ENCODE measurements at places on chromosomes 13 and 19. TPM values are rescaled to one million over a fixed set of nuclear protein-coding genes. Genes with fewer than 3 reads are reported as not detected.
A peak's percentile ranks its signal among the peaks of the same experiment; 100 is the strongest.

CD79A gene
- 4.0 TPM for total RNA-seq

- H3K4me1 ChIP-seq: no peaks in the 10 kb centered on the region
- H3K36me3 ChIP-seq: no peaks in the 10 kb centered on the region
- no peak overlapping the region for H3K4me3 ChIP-seq
- H3K27ac ChIP-seq: no peak overlapping the region
- no peak for DNase-seq
Measured at GRCh38 chr13:90797335-90797734, 550.2 kb upstream of the MIR17HG start.

MISP gene
- not detected for total RNA-seq

C19orf81 gene
- total RNA-seq: 0.70 TPM

DNA sequence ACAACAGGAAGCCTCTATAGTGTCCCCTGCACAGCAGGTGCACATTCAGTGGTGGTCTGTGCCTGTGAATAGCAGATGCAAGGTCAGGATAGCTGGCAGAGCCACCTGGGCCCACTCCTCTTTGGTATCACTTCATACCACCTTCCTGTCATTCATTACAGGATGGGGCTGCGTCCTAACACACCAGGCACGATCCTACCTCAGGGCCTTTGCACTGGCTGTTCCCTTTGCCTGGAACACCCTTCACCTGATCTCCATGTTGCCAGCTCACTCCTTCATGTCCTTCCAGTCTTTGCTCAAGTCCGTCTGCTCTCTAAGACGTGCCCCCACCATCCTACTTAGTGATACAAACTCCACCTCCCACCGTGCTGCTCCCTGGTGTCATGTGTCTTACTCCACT is 4.6 kb upstream of the LPAR2 start:
- H3K27ac ChIP-seq: peak overlapping the region; percentile 30
- H3K4me3 ChIP-seq: no peak overlapping the region
- DNase-seq: no peak
- no peaks in the 10 kb centered on the region for H3K27me3 ChIP-seq
- H3K36me3 ChIP-seq: peaks cover 48% of the 10 kb centered on the region
- H3K4me1 ChIP-seq: peaks cover 20% of the 10 kb centered on the region

CGB8 gene
- not detected for total RNA-seq

DNA sequence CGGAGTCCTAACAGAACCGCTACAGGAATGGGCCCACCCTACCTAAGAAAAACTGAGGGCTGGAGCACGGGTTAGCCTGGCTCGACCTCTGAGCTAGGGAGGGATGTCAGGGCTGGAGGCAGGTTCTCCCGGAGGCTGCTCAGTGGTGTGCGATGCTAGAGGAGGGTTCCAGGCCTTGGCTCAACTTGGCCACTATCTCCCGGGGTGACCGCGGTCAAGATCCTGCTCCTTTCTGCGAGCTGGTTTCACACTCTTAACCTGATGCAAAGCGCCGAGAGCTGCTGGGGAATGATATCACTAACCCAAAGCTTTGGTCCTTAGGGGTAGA is 301 bp downstream of the POP4 start:
- peak overlapping the region; percentile 94 for H3K4me3 ChIP-seq
- peaks cover 9% of the 10 kb centered on the region for H3K36me3 ChIP-seq
- H3K27ac ChIP-seq: peak overlapping the region; percentile 99

GRCh38 chr13:54241719-54242118 is 1213.1 kb downstream of the OLFM4 start:
- no peak overlapping the region for H3K4me3 ChIP-seq
- no peaks in the 10 kb centered on the region for H3K4me1 ChIP-seq
- no peaks in the 10 kb centered on the region for H3K27me3 ChIP-seq
- no peak overlapping the region for H3K27ac ChIP-seq
- H3K36me3 ChIP-seq: no peaks in the 10 kb centered on the region
- DNase-seq: no peak

KLK14 gene
- total RNA-seq: 0.89 TPM

ZNF708 gene
- 17.7 TPM for total RNA-seq

GRCh38 chr13:31913459-31913858 is 118.1 kb upstream of the FRY start:
- H3K4me1 ChIP-seq: peaks cover 3% of the 10 kb centered on the region
- H3K27ac ChIP-seq: no peak overlapping the region
- H3K27me3 ChIP-seq: peaks cover 17% of the 10 kb centered on the region
- no peak for DNase-seq

DNA sequence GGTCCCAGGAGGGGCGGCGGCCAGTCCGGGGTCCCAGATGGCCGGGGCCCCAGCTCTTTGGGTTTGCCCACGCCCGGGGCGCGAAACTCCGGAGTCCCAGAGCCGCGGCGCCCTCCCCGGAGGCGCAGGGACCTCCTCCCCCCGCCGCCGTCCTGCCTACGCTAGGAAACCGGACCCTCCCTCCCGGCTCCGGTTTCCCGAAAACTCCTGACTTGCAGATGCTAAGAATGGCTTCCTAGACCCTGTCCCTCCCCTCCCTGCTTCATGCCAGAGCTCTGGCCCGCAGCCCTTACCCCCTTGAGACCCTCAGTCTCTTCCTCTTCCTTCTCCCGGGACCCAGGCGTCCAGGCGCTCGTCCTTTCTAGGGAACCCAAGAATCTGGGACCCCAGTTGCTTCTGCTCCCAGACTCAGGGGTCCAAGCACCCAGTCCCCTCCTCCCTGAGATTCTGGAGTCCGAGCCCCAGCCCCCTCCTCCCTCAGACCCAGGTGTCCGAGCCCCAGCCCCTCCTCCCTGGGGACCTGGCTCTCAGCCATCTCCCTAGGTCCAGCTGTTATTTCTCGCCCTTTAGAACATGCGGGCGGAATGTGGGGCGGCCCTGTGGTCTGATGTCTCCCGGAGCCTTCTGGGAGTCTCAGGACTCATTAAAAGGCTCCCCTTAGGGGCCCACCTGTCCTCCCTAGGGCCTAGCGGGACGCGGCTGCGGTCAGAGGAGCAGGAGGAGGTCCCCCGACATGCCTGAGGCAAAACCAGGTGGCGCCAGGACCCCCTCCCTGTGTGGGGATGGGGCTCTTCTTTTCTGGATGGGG is at the start of gene MYBPC2:
TSS of gene MYBPC2 (plus strand) at position 672 of the 808 bp plus-strand sequence. CDS start at position 734, 62 bp downstream.
- H3K4me3 ChIP-seq: peak within 1 kb of the TSS; percentile 78
- no peaks in the 10 kb centered on the region for H3K36me3 ChIP-seq
- peak within 1 kb of the TSS; percentile 84 for H3K27ac ChIP-seq
- H3K27me3 ChIP-seq: peaks cover 24% of the 10 kb centered on the region
- peaks cover 9% of the 10 kb centered on the region for H3K4me1 ChIP-seq
- no peak for DNase-seq

TPTE2 gene
- total RNA-seq: not detected

- no peak overlapping the region for H3K4me3 ChIP-seq
- no peak overlapping the region for H3K27ac ChIP-seq
- H3K4me1 ChIP-seq: peaks cover 21% of the 10 kb centered on the region
- no peaks in the 10 kb centered on the region for H3K36me3 ChIP-seq
Measured at GRCh38 chr13:20197361-20197834, 4.7 kb upstream of the GJB2 start.

- no peak overlapping the region for H3K27ac ChIP-seq
- peaks cover 8% of the 10 kb centered on the region for H3K4me1 ChIP-seq
- H3K36me3 ChIP-seq: peaks cover 80% of the 10 kb centered on the region
- H3K4me3 ChIP-seq: no peak overlapping the region
- H3K27me3 ChIP-seq: no peaks in the 10 kb centered on the region
Measured at GRCh38 chr19:16218851-16219250, 21.1 kb downstream of the AP1M1 start.

- no peak overlapping the region for H3K4me3 ChIP-seq
- H3K27ac ChIP-seq: no peak overlapping the region
- no peaks in the 10 kb centered on the region for H3K27me3 ChIP-seq
- peaks cover 25% of the 10 kb centered on the region for H3K4me1 ChIP-seq
- DNase-seq: peak; percentile 68
- H3K36me3 ChIP-seq: peaks cover 2% of the 10 kb centered on the region
Measured at GRCh38 chr19:35549174-35549788, 3.9 kb downstream of the TMEM147 start.

- H3K36me3 ChIP-seq: peaks cover 34% of the 10 kb centered on the region
- H3K4me3 ChIP-seq: no peak overlapping the region
- no peak overlapping the region for H3K27ac ChIP-seq
- H3K27me3 ChIP-seq: no peaks in the 10 kb centered on the region
Measured at GRCh38 chr19:35895911-35896642, 4.3 kb downstream of the NFKBID start.

DNA sequence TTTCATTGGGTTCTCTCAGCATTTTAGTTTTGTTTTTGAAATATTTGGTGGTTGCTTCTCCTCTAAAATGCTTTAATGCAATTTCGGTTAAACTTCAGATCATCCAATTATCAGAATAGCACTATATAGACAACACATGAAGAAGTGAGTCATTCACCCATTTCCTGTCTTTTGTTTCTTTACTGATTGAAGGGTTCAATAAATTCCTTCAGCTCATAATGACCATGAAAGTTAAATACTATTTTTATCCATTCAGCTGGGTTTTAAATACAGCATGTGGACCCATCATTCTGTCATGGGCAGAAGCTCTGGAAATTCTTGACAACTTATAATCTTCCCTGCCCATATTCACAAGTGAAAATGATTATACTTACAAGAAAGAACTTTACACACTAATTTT is 187.2 kb downstream of the ITGBL1 start:
- no peak overlapping the region for H3K4me3 ChIP-seq
- H3K27me3 ChIP-seq: no peaks in the 10 kb centered on the region
- DNase-seq: no peak
- no peaks in the 10 kb centered on the region for H3K36me3 ChIP-seq
- no peak overlapping the region for H3K27ac ChIP-seq
- peaks cover 2% of the 10 kb centered on the region for H3K4me1 ChIP-seq

PLPPR3 gene
- total RNA-seq: not detected

Measured in activated CD8-positive, alpha-beta memory T cell treated with anti-CD3 and anti-CD28 coated beads, Interleukin-2, amount 10 ng/mL, durations not matched to agents 7 days and 5 days (primary cell).